Body of pancreas (tissue), 4 donors: ENCODE measurements at places on chromosomes 1 and 21. TPM values are rescaled to one million over a fixed set of nuclear protein-coding genes. Genes with fewer than 3 reads are reported as not detected.

GRCh38 chr1:239761509-239761908 is 330.2 kb upstream of the FMN2 start:
- no peak for DNase-seq
- H3K4me1 ChIP-seq = no peaks in the 10 kb centered on the region
- no peak overlapping the region for H3K27ac ChIP-seq

GRCh38 chr1:205137901-205138300 is 16.1 kb upstream of the RBBP5 start:
- DNase-seq = no peak
- no peaks in the 10 kb centered on the region for H3K36me3 ChIP-seq
- no peak overlapping the region for H3K27ac ChIP-seq
- no peak overlapping the region for H3K4me3 ChIP-seq
- peaks cover 11% of the 10 kb centered on the region for H3K4me1 ChIP-seq
- no peaks in the 10 kb centered on the region for H3K27me3 ChIP-seq

GRCh38 chr1:30525631-30525970 is 197.8 kb downstream of the MATN1 start:
- DNase-seq = no peak
- H3K27ac ChIP-seq = no peak overlapping the region
- no peak overlapping the region for H3K4me3 ChIP-seq
- no peaks in the 10 kb centered on the region for H3K4me1 ChIP-seq
- H3K36me3 ChIP-seq = no peaks in the 10 kb centered on the region

DNA sequence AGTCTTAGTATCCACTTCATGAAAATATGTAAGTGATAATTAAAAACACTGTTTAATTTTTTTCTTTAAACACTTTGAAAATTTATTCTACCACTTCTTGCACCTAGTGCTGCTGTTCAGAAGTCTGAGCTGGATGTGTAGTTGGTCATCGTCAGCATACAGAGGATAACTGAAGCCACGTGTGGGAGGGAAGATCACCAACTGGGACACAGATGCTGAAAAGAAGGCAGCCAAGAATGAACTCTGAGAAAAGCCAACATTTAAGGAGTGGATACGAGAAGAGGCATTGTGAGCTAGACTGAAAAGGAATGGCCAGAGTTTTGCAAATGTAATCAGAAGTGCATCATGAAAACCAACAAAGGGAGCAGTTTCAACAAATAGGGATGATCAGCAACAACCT is 24.6 kb upstream of the CLCA4 start:
- no peaks in the 10 kb centered on the region for H3K4me1 ChIP-seq
- H3K36me3 ChIP-seq = no peaks in the 10 kb centered on the region
- no peak for DNase-seq
- H3K27ac ChIP-seq = no peak overlapping the region
- H3K4me3 ChIP-seq = no peak overlapping the region
- no peaks in the 10 kb centered on the region for H3K27me3 ChIP-seq

The GSTM2 gene
- total RNA-seq = 51.1 TPM

The TCP10L gene
- 0.26 TPM for total RNA-seq

DNA sequence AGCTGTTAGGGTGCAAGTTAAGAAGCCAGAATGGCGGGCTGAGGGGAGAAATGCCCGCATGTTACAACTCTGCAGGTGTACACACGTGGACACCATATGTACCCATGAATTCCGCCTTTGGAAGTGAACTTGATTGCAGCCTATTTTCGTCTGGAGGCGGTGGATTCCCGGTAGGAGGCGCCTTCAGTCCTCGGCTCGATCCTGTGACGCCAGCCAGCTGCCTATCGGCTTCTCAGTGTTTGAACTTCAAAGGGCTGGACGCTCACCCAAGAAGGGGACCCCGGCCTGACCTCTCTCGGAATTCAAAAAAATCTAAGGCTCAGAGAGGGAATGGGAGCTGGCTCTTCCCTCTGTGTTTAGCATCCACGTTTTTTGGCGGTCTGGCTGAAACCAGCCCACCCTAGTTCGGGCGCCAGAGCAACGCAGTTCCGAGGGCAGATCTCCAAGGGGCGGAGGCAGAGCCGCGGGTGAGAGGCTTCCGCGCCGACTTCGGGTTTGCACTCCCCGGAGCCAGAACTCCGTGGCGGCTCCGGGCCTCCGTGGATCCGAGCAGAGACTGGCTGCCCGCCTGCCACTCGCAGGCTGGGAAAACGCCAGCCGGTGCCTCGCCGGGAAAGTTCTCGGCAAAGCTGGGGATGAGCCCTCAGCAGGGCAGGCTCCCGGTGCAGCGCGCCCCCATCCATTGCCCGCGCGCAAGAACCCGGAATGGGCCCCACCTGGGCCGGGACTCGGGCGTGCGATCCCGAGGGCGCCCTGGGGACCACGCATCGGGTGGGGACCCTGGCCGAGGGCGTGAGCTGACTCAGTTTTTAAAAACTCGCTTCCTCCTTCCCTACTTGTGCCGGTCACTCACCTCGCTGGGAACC is 996 bp upstream of the TMEM51 start:
- no peaks in the 10 kb centered on the region for H3K36me3 ChIP-seq
- H3K27ac ChIP-seq = peak overlapping the region; percentile 99
- peak overlapping the region; percentile 69 for H3K4me3 ChIP-seq
- peak; percentile 95 for DNase-seq
- H3K4me1 ChIP-seq = peaks cover 74% of the 10 kb centered on the region
- no peaks in the 10 kb centered on the region for H3K27me3 ChIP-seq

GRCh38 chr1:100458661-100459357 is 79.1 kb upstream of the GPR88 start:
- H3K4me3 ChIP-seq = no peak overlapping the region
- no peaks in the 10 kb centered on the region for H3K4me1 ChIP-seq
- H3K27me3 ChIP-seq = no peaks in the 10 kb centered on the region
- DNase-seq = no peak
- no peaks in the 10 kb centered on the region for H3K36me3 ChIP-seq
- no peak overlapping the region for H3K27ac ChIP-seq

GRCh38 chr1:225063722-225064121 is 134.2 kb downstream of the DNAH14 start:
- no peak overlapping the region for H3K4me3 ChIP-seq
- no peaks in the 10 kb centered on the region for H3K36me3 ChIP-seq
- H3K27me3 ChIP-seq = no peaks in the 10 kb centered on the region
- no peaks in the 10 kb centered on the region for H3K4me1 ChIP-seq
- H3K27ac ChIP-seq = no peak overlapping the region

DNA sequence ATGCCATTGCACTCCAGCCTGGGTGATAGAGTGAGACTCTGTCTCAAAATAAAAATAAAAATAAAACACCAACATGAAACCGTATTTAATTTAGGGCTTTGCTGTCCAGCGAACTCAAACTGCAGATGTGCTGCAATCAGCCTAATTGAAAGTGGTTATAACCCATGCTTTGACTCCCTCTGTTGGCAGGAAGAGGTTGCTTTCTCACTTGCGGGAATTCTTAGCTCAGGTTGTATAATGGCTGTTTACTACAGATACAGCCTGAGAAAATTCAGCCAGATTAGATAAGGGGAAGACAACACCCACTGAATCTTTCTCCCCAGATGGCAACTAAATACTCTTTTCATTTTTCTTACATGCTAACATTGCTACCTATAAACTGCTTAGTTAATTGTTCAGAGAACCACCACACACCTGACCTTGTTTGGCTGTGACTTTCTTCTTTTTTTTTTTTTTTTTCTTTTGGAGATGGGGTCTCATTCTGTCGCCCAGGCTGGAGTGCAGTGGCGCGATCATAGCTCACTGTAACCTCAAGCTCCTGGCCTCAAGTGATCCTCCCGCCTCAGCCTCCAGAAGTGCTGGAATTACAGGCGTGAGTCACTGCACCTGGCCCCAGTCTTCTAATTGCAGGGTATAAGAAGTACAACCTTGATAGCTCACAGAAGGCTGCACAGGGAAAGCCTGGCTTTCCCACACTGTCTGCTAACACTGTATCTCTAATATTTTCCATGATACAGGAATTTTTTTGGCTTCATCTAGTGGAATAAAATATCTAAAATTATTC is 34.6 kb downstream of the DNTTIP2 start:
- H3K36me3 ChIP-seq = no peaks in the 10 kb centered on the region
- no peak overlapping the region for H3K4me3 ChIP-seq
- peaks cover 27% of the 10 kb centered on the region for H3K4me1 ChIP-seq
- H3K27me3 ChIP-seq = no peaks in the 10 kb centered on the region
- no peak overlapping the region for H3K27ac ChIP-seq

GRCh38 chr1:205170532-205171269 is 40.8 kb downstream of the DSTYK start:
- peaks cover 7% of the 10 kb centered on the region for H3K4me1 ChIP-seq
- H3K4me3 ChIP-seq = no peak overlapping the region
- no peak overlapping the region for H3K27ac ChIP-seq
- no peak for DNase-seq

DNA sequence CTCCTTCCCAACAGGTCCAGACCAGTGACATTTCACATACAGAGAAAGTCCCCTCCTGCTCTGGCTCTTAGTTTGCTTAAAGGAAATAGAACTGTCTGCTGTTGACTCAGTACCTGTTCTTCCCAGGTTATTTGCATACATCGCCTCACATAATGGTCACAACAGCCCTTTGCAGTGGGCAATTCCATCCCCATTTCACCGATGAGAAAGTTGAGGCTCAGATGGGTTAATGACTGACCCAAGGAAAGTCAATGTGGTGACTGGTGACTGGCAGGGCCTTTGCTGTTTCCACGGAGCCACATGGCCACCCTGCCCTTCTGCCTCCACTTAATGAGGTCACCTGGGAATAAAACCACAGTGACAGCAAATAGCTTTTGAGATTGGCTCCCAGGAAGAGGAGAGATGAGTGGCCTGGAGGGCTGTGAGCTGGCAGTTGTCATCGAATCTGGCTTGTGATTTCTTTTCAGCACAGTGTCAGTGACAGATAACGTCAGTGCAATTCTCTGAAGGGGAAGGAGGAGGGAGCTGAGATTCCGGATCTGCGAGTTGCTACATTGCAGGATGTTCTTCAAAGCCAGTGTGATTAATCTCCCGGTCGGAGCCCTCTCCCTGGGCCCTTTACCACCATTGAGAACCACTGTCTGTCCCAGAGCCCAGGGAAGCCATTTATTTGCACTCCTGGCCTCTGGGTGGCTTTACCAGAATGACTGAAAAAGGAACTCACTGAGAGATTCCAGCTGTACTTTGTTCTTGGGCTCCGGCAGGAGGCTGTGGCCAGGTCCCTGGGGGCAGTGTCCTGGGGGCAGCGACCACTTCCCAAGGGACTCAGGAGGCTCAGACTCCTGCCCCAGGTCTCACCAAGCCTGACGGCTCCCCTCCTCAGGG is 117.2 kb downstream of the CNIH3 start:
- H3K36me3 ChIP-seq = no peaks in the 10 kb centered on the region
- no peak overlapping the region for H3K27ac ChIP-seq
- H3K4me1 ChIP-seq = no peaks in the 10 kb centered on the region
- no peak for DNase-seq
- no peaks in the 10 kb centered on the region for H3K27me3 ChIP-seq

DNA sequence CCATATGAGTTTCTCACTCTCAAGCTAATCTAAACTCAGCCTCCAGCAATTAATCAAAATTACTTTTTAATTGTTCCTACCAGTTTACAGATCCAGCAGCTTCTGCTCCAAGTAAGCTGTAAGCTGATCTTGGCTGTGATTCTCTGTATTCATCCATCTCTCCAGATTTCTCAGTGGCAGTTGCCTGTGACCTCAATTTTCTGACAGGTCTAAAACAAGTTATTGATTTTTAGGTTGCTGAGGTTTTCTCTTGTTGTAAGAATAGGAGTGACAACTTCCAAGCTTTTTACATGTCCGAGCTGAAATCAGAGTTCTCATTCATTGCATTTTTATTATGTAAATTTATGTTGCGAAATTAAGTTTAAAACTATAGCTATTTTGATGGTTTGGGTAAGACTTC is 1044.4 kb downstream of the PLA2G4A start:
- H3K4me1 ChIP-seq = no peaks in the 10 kb centered on the region
- H3K27ac ChIP-seq = no peak overlapping the region
- no peak for DNase-seq
- no peaks in the 10 kb centered on the region for H3K27me3 ChIP-seq
- no peak overlapping the region for H3K4me3 ChIP-seq
- no peaks in the 10 kb centered on the region for H3K36me3 ChIP-seq

- peaks cover 39% of the 10 kb centered on the region for H3K4me1 ChIP-seq
- peak overlapping the region; percentile 44 for H3K27ac ChIP-seq
- H3K36me3 ChIP-seq = no peaks in the 10 kb centered on the region
- H3K4me3 ChIP-seq = no peak overlapping the region
These were observed 8.0 kb downstream of the CTRC start for GRCh38 chr1:15446212-15446611.

DNA sequence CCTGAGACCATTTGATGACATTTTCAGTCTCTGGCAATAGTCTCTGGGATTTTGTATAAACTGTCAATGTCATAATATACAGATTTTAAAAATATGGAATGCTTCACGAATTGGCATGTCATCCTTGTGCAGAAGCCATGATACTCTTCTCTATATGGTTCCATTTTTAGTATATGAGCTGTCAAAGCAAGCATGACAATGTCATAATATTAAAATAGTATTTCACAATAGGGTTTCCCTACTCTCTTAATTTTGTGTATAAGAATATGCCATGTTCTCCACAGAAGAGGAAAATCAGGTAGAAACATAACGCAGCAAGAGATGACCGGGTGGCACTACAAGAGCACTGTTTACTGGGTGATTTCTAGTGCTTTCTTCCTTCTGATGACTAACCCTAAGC is 8.3 kb upstream of the DIPK1A start:
- no peaks in the 10 kb centered on the region for H3K27me3 ChIP-seq
- no peak overlapping the region for H3K4me3 ChIP-seq
- no peaks in the 10 kb centered on the region for H3K4me1 ChIP-seq

The ARHGAP29 gene
- 20.1 TPM for total RNA-seq

DNA sequence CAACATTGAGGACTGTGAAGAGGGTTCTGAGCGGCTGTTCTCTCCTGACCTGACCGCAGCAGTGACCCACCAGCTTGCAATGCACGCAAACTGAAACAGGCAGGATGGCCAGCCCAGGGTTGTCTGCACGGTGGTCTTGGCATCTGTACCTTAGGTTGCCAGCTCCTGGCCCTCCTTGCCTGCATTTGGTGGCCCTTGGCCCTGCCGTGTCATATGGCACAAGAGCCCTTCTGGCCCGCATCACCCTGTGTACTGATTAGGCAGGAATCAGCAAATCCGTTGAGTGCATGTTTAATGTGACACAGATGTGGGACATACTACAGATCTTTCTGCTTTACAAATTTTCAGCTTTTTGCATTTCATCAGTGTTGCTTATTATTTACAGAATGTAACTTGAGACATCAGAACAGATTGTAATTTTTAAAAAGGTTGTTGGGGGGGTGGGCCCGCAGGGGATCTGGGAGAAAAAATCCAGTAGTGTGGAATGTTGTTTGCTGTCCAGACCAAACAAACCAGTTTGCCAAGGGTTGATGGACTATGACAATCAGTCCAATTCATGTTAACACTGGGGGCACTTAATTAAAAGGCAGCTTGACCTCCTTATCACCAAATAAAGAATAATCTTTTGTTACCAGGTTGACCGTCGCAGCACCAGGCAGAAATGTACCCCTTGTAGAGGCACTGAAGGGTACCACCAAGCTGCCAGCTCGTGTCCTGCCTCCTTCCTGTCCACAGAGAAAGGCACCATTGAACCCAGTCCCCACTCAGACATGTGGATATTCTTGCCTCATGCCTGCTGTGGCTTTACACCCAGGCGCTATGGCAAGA is 132.6 kb downstream of the DHRS3 start:
- H3K4me3 ChIP-seq = no peak overlapping the region
- DNase-seq = no peak
- no peaks in the 10 kb centered on the region for H3K36me3 ChIP-seq
- no peaks in the 10 kb centered on the region for H3K27me3 ChIP-seq
- H3K27ac ChIP-seq = peak overlapping the region; percentile 64
